Choroid plexus epithelial cell (primary cell): ENCODE measurements at places on chromosomes 3 and 15.

DNA sequence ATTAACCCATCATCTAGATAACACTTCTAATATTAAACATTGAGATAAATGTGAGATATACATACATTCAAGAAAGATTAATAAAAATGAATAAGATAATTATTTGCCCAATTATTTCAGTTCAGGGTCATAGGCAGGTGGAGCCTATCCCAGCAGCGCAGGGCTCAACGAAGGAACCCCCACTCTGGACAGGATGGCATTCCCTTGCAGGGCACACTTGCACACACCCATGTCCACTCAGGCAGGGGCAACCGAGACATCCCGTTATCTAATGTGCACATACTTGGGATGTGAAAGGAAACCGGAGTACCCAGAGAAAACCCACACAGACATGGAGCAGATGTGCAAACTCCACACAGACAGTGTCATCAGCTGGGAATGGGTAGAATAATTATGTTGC lies 175.4 kb upstream of the CMC1 start:
- DNase-seq: no peak

GRCh38 chr15:31267161-31268107 lies 59.2 kb upstream of the KLF13 start:
- DNase-seq: no peak

DNA sequence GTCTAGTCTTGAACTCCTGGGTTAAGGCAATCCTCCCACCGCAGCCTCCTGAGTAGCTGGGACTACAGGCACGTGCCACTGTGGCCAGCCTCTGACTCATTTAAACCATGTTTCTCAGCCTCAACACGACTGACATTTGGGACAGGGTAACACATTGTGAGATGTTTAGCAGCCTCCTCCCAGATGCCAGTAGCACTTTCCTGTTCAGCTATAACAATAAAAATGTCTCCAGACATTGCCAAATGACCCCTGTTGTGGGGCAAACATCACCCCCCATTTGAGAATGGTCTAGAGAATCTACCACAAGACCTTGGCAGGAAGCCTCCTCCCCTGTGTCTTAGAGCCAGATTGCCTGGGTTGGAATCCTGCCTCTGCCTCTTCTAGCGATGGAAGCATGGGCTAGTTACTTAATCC lies 8.4 kb downstream of the TMEM40 start:
- peak; percentile 62 for DNase-seq

DNA sequence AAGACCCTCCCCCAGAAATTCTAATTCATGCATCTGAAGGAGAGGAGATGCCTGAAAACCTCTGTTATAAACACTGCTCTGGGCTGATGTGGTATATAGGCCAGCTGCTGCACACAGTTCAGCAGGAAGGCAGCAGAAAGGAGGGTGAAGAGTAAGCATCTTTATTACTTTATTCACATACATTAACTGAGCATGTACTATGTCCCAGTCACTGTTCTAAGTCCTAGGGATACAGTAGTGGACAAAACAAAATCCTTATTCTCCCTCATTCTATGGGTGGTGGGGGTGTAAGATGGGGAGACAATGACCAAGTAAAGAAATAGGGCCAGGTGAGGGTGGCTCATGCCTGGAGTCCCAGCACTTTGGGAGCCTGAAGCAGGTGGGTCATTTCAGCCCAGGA lies 17.8 kb upstream of the CHRNB4 start:
- DNase-seq: no peak

DNA sequence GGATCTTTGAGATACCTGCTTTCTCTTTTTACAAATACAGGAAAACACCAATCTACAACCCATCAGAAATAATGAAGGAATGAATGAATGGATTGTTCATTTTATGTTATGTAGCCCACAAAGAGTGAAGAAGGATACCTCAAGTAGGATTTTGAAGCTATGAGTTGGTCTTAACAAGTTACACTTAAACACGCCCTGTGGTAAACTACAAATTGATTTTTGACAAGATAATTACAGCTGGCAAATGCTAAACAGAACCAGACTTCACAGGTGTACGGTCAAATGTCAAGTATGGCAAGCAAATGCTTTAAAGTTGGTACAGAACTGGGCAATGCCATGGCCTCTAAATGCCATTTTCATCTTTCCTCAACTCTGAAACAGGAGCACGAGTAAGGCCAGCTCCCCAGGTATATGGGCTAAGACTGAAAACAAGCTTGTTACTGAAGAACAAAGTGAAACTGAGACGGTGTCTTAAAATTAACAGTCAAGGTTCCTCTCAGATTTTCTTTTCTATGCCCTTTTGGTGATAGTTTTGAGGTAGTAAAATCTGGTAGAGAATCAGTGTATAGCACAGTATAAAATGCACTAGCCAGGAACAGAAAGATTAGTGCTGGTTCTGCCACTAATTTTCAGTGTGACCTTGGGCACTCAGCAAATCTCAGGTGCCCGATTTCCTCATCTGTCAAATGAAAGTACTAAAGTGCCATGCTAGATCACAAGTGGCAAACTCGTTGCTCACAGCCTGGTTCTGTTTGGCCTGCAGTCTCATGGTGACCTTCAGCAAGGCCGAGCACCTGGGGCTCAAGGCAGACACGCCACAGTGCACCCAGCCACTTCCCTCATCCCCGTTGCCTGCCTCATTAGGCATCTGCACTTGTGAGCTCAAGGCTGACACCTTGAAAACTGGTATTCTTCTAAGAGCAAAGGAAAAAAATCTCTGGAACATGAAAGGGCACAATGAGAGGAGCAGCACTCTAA lies 9.5 kb downstream of the RUVBL1 start:
- no peak for DNase-seq

- DNase-seq: no peak
These were observed 1013.9 kb downstream of the EPHA3 start for GRCh38 chr3:90121326-90121725.
